MG63 (cell line): ENCODE measurements at places on chromosomes 4 and X. TPM values are rescaled to one million over a fixed set of nuclear protein-coding genes. Genes with fewer than 3 reads are reported as not detected.

DNA sequence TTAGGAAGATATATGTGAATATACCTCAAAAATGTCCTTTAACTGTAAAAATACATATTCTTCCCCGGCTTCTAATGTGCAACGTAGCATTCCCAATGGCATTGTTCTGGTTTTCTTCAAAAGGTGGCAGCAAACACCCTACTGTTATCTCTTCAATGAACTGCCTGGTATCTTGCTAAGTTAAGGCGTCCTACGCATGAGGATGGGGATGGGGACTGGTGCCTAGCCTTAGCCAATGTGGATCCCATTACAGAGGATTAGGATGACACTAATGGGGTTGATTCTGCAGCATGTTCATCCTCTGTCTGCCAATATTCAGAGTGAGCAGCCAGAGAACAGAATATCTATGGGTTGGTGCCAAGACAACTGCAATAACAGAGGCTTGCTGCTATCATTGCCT lies 334.9 kb upstream of the ADGRL3 start:
- DNase-seq, result no peak

DNA sequence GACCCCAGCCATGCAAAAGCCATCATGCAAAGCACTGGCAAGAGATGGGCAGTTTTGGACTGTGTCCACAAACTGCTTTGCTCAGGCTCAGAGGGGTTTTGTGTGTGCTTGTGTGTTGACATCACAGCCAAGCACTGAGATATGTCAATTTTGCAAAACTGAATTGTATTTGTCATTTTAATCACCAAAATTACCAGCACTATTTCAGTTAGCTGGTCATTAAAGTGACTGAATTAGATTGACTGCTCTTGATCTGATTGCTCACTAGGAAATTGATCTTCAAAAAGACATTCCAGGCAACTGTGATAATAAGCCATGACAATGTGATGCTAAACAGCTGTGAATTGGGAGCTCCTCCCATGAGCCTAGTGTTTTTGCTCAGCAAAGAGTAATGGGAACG lies 337.3 kb upstream of the GNPDA2 start:
- no peak for DNase-seq

DNA sequence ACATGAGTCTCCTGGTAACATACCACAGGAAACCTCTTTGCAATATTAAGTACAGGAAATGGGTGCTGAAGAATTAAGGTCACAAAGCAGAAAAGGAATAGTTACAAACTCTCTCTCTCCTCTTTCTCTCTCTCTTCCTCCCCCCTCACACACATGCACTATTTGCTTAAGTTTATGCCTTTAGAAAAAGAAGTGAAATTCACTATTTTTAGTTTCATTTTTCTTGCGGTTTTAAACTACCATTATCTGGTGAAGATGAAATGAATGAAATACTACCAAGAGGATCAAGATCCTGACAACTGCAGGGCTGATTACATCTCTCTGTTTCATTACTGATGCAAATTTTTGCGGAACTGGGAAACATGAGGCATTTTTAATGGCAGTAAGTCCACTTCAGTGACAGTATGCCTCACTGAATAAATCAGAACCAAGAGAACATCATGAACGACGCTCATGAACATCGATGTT lies 64.3 kb upstream of the FTHL17 start:
- no peak for DNase-seq

GRCh38 chrX:149471397-149471796 lies 33.7 kb downstream of the IDS start:
- DNase-seq, result no peak

The RBM47 gene
- total RNA-seq, result 0.66 TPM in 1 of 2 replicates, not detected in the other
